SK-N-SH (cell line): ENCODE measurements at places on chromosomes 1 and 21. TPM values are rescaled to one million over a fixed set of nuclear protein-coding genes. Genes with fewer than 3 reads are reported as not detected.

GRCh38 chr1:67700220-67700619 is 15.2 kb downstream of the GADD45A start:
- H3K4me1 ChIP-seq, result no peaks in the 10 kb centered on the region
- no peak overlapping the region for H3K4me3 ChIP-seq
- peaks cover 26% of the 10 kb centered on the region; the same call in 1 of the 2 replicates for H3K36me3 ChIP-seq
- no peak overlapping the region for H3K27ac ChIP-seq

Gene HES3
- not detected in 2 replicates for polyA plus RNA-seq

Gene PLA2G5
- polyA plus RNA-seq, result not detected in 2 replicates

Gene LRRC53
- not detected in 2 replicates for polyA plus RNA-seq
